ENCODE measurements at places on chromosomes 1 and 21.

GRCh38 chr1:189141056-189141455 is 1336.6 kb downstream of the BRINP3 start:
- DNase-seq, result no peak

DNA sequence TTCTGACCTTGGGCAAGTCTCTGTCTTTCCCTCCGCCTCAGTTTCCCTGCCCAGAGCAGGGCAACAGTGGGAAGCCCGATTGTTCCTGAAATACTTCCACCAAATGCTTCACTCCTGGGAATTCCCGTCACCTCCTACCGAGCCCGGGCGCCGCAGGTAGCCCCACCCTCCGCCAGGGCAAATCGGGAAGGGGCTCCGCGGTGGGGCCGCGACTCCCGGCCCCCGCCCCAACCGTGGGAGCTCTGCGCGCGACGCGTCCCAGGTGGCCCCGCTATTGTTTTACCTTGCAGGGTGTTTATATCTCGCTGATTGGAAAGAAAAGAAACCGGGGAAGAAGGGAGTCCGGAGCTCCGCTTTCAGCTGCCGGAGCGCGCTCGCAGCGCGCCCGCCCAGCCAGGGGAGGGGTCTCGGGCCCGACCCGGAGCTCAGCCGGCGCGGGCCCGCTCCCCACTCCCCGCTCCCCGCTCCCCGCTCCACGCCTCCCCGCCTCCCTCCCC is 407 bp downstream of the IGSF3 start:
- DNase-seq, result no peak

DNA sequence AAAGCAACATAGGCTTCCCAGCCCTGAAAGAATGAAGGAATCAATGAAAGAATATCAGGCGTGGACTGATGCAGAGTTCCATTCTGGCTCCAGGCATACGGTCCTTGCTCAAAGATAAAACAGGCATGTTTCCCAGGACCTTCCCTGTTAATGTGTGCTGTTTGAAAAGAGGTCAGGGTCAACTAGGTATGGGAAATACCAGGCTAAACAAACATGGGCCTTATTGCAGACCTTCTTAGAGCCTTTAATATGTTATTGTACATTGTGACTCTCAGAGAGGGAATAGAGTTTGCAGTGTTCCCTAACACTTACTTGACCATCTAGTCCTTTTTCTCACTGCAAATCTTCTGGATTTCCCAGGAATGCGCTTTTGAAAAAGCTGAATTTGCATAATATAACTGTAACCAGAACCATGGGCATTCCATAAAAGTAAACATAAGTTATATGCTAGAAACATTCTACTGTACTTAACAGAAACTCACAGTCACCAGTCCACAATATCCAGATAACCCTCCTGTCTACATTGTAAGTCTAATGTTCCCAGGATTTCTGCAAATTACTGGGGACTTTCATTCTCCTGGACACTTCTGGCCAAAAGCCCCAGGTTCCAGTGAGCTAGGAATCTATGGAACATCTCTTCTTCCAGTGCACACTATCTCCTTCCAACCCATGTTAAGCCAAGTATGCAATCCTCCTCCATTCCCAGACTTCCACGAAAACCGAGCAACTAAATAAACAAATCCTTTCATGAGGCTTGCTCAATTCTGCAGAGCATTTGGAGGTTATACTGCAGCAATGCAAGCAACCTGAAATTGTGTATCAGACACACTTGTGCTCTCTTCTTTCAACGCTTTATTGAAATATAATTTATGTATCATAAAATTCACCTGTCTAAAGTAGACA is 486.6 kb downstream of the SETD4 start:
- no peak for DNase-seq

GRCh38 chr1:96116731-96117130 is 604.9 kb upstream of the PTBP2 start:
- no peak for DNase-seq
